ENCODE measurements at places on chromosomes 5 and 9. TPM values are rescaled to one million over a fixed set of nuclear protein-coding genes. Genes with fewer than 3 reads are reported as not detected.

ANKRD55 gene
- not detected for total RNA-seq

GRCh38 chr5:61767231-61768080 lies 435.4 kb downstream of the ZSWIM6 start:
- DNase-seq: no peak

GRIA1 gene
- not detected for total RNA-seq

GRCh38 chr5:90015584-90016018 lies 394.0 kb downstream of the CETN3 start:
- DNase-seq: no peak

CDC25C gene
- 17.6 TPM for total RNA-seq

DNA sequence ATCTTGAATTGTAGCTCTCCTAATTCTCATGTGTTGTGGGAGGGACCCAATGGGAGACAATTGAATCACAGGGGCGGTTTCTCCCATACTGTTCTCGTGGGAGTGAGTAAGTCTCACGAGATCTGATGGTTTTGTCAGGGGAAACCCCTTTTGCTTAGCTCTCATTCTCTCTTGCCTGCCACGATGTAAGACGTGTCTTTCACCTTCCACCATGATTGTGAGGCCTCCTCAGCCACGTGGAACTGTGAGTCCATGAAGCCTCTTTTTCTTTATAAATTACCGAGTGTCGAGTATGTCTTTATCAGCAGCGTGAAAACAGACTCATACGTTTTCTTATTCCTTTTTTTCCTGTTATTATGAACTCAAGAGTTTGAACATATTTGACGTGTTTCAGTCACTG lies 39.1 kb downstream of the RETREG1 start:
- DNase-seq: no peak

All from epithelial cell of proximal tubule (primary cell).